ENCODE measurements at places on chromosomes 16 and 17.

DNA sequence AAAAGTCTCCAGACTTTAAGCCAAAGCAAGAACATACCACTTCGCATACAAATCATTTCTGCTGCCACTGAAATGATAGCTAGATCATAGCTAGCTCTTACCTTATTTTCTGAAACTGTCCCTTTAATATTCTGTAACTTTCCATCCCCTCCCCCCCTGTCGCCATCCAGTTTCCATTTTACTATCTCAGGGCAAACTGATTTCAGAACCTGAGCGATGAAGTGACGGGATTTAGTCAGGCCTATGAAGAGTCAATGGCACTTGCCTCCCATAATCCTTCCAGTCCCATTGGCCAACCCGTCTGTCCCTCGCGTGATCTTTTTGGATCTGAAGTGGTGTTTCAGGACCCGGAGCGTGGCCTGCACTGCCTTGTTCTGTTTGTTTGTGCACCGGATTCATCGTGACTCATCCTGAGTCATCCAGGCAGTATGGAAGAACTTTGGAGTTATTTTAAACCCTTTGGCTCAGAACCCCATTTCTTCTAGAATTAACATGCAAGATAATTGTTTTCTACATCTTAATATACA lies 199.8 kb upstream of the CHMP6 start:
- DNase-seq: no peak

GRCh38 chr17:76432004-76432403 lies 20.9 kb downstream of the UBE2O start:
- DNase-seq: no peak

- DNase-seq: no peak
These were observed 1.4 kb upstream of the HS3ST3B1 start for GRCh38 chr17:14299280-14300141.

DNA sequence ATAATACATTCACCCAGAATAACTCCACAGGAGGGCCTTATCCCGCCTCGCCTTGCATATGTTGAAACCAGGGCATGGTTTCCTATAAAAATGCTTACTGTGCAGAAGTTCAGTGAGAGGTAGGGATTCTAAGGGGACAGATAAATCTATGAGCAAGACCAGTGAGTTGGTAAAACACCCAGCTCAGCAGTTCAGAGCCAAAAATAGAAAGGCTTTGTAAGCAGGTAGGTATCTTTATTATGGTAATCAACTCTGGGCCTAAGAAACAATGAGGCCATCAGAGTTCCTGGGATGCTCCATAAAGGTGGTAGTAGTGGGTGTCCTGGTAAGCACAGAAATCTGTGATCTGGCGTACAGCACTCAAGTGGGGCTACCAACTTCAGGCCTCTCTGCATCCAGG lies 549.4 kb upstream of the CDH5 start:
- no peak for DNase-seq

GRCh38 chr17:36697903-36698530 lies 96.6 kb downstream of the MRM1 start:
- DNase-seq: peak; percentile 44

GRCh38 chr17:48549281-48549630 lies 4.3 kb upstream of the HOXB2 start:
- no peak for DNase-seq

- no peak for DNase-seq
These were observed 117.5 kb downstream of the BANP start for GRCh38 chr16:88068476-88069396.

- no peak for DNase-seq
These were observed 56.3 kb downstream of the ABCC6 start for GRCh38 chr16:16166949-16167348.

- no peak for DNase-seq
These were observed 6.2 kb upstream of the MRC2 start for GRCh38 chr17:62621223-62621622.

DNA sequence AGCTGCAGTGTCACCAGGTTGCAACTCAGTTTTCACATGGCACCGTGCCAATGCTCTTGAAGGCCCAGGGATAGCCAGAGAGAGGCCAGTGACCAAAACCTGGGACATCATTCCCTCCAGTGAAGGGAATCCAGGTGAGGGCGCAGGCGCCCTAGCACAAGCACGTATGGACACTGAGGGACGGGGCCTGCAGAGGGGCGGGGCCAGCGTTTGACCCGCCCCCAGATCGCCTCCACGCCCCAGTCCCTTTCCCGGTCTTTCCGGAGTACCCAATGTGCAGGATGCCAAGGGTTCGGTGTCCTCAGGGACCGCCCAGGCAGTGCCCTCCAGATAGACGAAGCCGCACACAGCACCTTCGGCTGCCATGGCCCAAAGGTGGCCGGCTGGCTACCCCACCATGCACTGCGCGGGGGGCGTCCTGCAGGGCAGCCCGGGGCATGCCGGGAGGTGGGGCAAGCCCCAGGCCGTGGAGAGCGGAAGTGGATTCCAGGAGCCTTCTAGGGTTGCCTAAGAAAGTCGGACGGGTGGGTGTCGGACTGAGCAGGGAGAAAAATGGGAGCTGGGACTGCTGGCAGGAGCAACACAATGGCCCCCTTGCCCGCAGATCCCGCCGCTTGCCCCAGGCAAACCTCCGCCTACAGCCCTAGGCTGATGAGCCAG lies 4.6 kb downstream of the SLC12A4 start:
- no peak for DNase-seq

DNA sequence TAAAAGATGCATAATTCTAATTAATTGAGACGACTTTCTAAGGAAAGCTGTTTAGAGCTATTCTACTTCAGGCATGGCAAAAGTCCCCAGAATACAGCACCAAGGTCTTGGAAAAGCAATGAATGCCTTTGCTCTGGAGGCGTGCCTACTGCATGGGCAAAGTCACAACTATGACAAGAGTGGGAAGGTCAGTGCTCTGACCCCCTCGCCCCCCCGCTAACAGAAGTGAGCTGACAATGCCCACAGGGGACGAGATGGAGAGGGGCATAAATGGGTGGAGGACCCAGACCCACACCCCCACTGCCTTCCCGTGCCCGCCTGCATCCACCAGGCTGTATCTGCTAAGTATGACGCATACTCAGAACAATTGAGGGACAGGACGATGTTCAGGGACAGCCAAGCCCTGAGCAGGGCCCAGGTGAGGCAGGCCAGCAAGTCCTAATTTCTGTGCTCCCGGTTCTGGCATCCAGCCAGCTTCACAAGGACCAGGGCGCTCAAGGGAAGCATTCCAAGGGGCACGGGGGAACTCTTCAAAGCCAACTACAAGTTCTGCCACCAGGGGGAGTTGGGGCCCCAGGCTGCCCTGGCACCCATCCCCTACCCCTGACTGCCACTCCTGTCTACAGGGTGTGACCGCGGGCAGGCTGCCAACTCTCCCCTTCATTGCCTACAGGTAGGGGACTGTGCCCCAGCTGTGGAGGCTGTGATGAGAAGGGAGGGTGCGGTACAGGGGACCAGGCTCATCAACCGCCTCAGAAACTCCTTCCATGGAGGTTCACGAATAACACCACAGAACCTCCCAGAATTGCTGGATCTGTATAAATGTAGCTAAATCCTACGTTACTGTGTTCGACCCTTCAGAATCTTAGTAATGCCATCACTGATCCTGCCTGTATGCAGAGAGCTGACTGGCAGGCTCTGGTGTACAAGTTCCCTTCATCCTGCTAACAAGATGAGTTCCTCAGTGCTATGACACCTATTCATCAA lies 20.8 kb downstream of the NPRL3 start:
- DNase-seq: no peak

GRCh38 chr17:56148333-56148732 lies 4.9 kb upstream of the ANKFN1 start:
- no peak for DNase-seq

DNA sequence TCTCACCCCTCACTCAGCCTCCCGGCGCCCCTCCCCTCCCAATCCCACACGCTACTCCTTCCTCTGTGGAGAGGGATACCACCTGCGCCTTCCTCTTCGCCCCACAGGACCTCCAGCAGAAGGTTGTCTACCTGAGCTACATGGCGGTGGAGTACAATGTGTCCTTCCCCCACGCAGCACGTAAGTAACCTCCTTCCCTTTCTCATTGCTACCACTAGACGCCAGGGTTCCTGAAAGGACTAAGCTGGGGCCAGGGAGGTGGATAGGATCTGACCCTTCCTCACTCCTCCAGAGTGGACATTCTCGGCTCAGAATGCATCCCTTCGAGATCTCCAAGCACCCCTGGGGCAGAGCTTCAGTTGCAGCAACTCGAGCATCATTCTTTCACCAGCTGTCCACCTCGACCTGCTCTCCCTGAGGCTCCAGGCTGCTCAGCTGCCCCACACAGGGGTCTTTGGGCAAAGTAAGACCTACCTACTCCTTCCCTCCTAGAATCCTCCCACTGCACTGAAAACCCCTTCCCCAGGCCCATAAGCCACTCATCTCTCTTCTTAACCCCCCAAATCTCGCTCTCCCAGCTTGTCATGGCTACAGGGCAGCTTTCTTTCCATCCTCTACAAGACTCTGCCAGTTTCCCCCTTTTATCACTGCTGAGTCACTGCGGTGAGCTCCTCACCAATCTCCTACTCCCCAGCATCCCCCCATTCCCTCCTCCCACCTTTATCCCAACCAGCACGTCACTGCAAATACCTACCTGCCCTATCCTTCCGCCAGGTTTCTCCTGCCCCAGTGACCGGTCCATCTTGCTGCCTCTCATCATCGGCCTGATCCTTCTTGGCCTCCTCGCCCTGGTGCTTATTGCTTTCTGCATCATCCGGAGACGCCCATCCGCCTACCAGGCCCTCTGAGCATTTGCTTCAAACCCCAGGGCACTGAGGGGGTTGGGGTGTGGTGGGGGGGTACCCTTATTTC lies 1.5 kb downstream of the CD68 start:
- DNase-seq: no peak

- DNase-seq: no peak
These were observed 19.5 kb downstream of the PMM2 start for GRCh38 chr16:8816967-8817655.

DNA sequence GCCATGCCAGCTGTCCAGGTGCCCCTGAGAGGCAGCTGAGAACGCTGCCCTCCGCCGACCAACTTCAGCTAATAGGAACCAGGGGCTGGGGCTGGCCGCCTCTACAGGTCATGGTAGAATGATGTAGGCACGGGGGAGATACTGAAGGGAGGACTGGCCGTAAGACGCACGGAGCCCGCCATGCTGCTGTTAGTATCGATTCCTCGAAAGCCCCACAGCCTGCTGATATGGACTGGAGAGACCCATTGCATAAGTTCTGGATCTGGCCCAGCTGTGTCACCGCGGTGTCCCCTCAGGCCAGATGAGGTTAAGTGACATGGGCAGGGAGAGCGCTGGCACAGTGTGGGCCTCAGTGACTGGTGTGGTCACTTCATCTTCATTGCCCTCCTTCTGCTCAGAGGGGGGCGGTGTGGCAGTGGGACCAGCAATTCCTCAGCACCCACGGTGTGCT lies 75.6 kb downstream of the AMFR start:
- DNase-seq: no peak

- DNase-seq: no peak
These were observed 26.0 kb upstream of the ADCY9 start for GRCh38 chr16:4142268-4142667.

GRCh38 chr17:42894283-42895184 lies 6.1 kb upstream of the G6PC1 start:
- DNase-seq: no peak

- no peak for DNase-seq
These were observed 6.0 kb upstream of the TPPP3 start for GRCh38 chr16:67399218-67399733.

GRCh38 chr16:30187971-30188561 lies 4.7 kb downstream of the CORO1A start:
- DNase-seq: no peak

GRCh38 chr16:49581630-49582298 lies 208.2 kb downstream of the C16orf78 start:
- DNase-seq: no peak

DNA sequence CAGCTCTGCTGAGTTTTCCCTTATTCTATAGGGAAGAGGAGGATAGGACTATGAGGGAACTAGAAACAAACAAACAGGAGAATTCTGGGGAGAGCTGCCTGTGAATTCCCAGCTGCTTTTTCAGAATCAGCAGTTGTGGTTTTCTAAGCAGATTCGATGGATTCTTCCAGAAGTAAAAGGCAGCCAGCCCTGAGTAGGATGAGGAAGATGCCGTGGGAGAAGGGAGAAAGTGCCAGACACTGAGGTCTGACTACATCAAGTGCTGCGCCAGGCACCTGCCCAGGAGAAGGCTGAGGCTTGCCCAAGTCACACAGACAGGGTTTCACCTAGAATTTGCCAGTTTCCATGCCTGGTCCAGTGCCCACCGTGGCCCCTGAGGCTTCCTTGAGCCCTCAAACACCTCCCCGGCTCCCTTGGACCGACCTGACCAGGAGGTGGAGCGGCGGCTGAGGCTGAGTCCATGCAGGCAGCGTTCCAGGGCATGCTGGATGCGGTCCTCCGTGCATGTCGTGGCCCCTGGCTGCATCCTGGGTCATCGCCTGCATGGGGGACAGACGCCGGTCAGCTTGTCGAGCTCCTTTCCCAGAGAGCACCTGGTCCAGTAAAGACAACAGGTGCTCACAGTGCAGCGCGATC lies 43.6 kb upstream of the PIK3R6 start:
- DNase-seq: no peak

DNA sequence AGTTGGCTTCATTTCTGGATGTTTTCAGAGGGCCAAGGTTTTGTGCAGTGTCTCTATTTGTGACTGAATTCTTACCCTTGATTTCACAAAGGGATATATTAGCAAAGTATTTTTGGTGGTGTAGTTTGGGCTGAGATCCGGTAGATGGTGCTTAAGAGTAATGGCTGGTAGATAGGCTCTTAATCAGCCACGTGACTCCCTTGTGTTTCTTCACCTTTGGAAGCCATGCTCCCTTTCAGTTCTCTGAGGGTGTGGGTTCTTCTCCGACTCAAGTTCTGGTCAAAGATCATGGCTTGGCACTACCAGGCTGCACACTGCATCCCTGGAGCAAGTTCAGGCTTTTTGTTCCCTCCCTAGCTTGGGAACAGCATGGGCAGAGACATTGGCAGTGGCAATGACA lies 887.3 kb downstream of the CDH8 start:
- DNase-seq: no peak

- no peak for DNase-seq
These were observed 17.3 kb upstream of the ENDOV start for GRCh38 chr17:80397686-80398085.

- DNase-seq: no peak
These were observed 115.5 kb upstream of the TBX2 start for GRCh38 chr17:61284174-61284573.

DNA sequence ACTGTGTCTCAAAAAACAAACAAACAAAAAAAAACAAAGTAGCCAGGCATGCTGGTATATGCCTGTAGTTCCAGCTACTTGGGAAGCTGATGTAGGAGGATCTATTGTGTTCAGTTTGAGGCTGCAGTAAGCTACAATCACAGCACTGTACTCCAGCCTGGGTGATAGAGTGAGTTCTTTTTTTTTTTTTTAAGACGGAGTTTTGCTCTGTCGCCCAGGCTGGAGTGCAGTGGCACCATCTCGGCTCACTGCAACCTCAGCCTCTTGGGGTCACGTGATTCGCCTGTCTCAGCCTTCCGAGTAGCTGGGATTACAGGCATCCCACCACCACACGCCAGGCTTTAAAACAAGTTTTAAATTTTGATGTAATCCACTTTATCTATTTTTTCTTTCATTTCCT lies 80.2 kb upstream of the STAC2 start:
- DNase-seq: peak; percentile 36

- no peak for DNase-seq
These were observed 121.5 kb downstream of the PCTP start for GRCh38 chr17:55872374-55872773.

Measured in NCI-H2227 treated with DMSO at 0.1 percent for 48 hours (cell line).